ENCODE measurements at places on chromosomes 16 and 17.
A peak's percentile ranks its signal among the peaks of the same experiment; 100 is the strongest.

GRCh38 chr16:53773150-53773846 lies 69.3 kb downstream of the FTO start:
- no peak for DNase-seq

GRCh38 chr16:57062329-57062728 lies 30.1 kb upstream of the CPNE2 start:
- DNase-seq, result no peak

DNA sequence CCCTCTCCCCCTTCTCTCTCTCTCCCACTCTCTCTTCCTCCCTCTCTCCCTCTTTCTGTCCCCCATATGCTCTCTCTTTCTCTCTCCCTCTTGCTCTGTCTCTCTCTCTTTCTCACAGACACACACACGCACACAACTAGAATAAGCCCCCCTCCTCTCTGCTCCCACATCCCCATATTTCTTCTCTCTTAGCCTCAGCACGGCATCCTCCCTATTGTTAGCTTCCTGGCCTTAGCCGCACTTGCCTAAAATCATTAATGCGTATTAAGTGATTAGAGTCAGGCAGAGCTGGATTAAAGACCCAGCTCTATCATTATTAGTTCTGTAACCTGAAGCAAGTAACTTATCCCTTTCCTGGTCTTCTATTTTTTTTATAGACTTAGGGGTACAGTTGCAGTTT lies 319.0 kb upstream of the C16orf82 start:
- DNase-seq, result no peak

DNA sequence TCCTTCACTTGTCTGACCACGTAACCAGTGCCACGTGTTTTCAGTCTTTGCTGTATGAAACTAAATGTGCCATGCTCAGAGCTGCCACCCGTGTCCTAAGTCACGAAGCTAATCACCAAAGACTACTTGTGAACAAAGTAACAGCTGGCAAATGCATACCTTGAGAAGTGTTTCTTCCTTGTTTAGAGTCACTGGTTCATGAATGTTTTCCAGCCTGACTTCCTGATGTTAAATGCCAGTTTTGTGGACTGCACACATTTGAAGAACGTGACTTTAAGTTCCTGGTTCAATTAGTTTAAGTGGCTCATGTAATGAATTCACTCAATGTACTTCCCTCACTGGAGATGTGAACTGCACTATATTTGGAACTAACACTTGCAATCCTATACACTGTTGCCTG lies 19.9 kb upstream of the KPNB1 start:
- DNase-seq, result no peak

DNA sequence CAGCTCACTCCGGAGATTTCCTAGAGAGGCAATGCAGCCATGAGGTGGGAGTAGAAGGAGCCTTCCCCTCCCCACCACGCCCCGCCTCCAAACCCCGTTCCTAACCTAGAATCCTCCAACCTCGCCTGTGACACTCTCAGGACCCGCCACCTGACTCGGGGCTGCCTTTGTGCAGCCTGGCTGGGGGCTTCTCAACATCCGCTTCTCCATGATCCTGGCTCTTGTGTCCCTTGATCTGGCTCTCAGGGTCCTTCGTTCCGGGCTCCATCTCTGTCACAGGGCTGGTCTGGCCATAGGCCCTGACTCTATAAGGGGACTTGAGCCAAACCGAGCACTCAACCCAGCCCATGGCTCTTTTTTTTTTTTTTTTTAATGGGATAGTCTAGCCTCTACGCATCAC lies 24.3 kb downstream of the CDRT15 start:
- no peak for DNase-seq

- DNase-seq, result no peak
Measured at GRCh38 chr16:2275476-2276367, 7.8 kb upstream of the RNPS1 start.

GRCh38 chr17:16948587-16949376 lies 23.1 kb downstream of the TNFRSF13B start:
- DNase-seq, result no peak

DNA sequence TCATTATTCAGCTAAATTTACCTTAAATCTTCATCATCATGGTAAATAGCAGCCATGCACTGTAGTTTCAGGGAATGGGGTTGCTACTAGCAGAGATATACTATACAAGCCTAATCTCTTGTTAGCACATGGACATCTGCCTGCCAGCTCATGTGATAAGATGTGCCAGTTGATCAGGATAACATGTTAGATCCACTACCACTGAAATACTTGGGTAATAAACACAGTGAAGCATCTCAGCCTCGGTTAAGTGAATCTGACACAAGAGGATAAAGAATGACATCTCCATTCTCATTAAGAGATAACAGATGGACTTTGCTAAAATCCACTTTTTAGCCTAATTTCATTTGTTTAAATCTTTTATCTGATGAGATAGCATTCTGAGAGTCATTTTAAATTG lies 256.1 kb downstream of the CDH8 start:
- no peak for DNase-seq

DNA sequence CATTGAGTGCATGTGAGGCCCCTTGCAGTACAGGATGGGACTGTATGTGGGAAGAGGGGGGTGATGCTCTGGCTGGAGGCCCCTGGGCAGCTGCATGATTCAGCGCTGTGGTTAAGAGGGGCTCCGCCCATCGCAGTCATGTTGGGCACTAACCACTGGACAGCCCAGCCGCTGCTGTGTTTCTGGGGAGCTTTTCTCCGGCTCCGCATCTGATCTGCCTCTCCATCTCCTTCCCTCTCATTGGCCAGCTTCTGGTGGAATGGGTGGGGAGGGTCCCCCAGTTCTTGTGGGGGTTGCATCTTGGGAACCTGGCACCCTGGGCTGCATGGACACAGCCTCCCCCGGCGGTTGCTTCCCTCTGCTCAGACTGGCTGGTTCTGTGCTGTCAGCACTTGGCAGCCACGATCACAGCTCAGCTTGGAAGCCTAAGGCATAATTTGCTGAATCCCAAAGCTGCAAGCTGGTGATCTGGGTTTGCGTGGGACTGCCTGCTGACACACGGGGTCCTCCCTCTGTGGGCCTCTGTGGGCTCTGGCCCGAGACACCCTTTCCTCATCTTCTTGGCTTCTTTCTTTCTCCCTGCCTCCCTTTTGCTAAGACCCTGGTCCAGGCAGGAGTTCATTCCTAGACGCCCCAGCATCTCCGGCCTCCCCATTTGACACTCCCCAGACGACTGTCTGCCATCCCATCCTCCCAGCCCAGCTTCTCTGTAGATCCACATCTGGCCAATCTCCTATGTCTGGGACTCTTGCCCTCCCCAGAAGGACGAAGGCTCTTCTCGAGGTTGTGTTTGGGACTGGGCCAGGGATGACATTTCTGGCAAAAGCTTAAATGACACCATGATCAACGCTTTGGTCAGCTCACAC lies 168.3 kb downstream of the SEC14L1 start:
- no peak for DNase-seq

GRCh38 chr16:88484505-88485365 lies 31.7 kb downstream of the ZFPM1 start:
- no peak for DNase-seq

DNA sequence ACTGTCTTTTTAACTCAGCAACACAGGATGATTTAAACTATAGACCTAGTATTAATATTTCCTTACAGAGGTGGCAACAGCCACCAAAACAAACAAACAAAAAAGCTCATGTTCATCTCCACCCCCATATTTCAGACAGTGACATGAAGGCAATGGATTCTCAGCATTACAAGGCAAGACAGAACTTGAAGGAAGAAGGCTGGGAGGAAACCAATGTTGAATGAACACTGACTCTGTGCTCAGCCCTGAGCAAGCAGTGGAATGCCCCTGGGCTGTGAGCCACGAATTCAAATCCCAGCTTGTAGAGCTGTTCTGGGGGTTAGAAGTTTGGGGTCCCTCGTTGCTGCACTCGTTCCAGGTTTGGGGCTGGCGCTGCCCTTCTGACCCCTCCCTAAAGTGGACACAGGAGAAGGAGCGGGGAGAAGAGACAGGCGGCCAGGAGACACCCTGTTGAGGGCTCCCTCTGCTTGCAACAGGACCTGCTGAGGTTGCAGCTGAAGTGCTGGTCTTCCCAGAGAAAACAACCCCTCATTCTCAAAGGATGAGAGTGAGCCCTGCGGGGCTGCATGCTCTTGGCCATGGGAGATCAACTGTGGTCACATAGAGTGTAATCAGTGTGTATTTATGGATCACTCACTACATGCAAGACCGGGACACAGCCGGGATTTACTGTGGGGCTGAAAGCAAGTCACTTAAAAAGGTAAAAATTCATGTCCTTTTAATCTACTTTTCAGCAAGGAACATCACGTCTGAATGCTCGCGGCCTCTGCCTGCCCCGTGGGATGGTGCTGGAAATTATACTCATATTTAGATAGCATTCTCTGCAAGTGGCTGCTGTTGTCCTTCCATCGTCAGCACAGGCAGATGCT lies 34.3 kb downstream of the MYH3 start:
- no peak for DNase-seq

DNA sequence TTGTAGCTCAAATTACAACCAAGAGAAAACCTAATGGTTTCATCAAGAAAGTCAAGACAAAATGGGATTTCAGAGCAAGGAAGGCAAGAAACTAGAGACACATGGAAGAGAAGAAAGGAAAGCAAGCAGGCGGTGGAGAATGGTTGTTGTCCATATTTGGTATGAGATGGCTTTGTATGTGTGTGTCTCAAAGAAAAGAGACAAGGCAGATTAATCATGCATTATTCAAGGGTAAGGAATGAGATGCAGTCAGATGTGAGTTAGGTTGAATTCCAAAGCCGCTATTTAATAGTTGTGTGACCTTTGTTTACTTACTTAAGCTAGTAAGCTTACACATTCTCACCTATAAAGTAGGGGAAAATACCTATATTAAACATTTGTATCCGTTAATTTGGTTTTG lies 1029.6 kb downstream of the CDH11 start:
- no peak for DNase-seq

DNA sequence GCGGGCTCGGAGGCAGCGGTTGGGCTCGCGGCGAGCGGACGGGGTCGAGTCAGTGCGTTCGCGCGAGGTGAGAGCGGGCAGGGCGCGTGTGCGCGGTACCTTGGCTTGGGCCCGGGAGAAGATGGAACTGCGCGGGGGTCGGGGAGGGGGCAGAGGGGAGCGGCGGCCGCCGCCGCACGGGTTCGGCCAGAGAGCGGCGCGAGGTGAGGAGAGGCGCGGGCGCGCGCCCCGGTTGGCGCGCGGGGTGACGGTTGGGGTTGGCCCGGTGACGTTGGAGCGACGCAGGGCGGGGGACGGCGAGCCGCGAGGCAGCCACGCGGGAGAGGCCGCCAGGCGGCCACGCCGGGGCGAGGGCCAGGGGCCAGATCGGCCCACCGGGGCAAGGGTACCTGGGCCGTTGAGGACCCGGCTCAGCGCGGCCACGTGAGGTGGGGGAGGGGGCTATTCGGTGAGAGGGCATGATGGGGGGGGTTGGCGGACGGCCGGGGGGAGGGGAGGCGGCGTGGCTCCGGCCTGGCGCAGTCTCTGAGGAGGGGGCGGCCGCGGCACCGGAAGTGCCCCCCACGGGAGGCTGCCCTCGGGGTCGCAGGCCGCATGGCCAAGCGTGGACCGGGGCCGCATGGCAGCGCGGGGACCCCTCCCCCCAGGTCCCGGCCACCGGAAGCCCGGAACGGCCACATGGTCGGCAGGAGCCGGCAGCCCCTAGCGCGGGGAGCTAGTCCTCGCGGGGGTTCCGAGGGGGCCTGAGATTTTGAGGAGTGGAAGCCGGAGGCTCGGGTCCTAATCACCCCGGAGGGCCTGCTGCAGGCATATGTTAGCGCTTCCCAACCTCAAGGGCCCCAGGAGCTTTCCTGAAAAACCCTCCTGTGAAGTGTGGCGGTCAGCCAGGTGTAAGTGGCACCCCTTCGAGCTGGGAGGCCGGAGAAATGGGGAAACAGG lies 527 bp downstream of the EIF5A start:
- DNase-seq, result no peak

- peak; percentile 54 for DNase-seq
Measured at GRCh38 chr17:79741751-79742588, 11.2 kb downstream of the ENPP7 start.

DNA sequence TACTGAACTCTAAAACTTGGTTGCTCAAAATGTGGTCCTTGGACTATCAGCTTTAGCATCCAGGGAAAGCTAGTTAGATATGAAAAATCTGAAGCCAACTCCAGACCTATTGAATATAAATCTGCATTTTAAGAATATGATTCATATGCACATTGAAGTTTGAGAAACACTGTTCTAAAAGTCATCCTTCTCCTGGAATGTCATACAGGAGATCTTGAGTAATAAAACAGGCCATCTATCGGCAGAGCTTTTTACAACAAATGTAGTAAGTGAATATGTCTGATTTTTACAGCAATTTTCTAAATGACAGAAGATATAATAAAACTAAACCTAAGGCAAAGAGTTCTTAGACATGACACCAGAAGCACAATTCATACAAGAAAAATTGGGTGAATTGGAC lies 140.4 kb downstream of the PMP22 start:
- no peak for DNase-seq

- DNase-seq, result no peak
Measured at GRCh38 chr17:40020146-40020545, 4.9 kb downstream of the CSF3 start.

- DNase-seq, result no peak
Measured at GRCh38 chr17:38873640-38874380, 4.0 kb downstream of the LASP1 start.

GRCh38 chr17:18176176-18176575 lies 7.5 kb upstream of the ALKBH5 start:
- DNase-seq, result no peak

GRCh38 chr16:71426069-71426879 lies 15.6 kb downstream of the TLE7 start:
- peak; percentile 11 for DNase-seq

GRCh38 chr16:66848172-66848571 lies 4.0 kb downstream of the CA7 start:
- no peak for DNase-seq

- peak; percentile 58 for DNase-seq
Measured at GRCh38 chr17:32142038-32142856, at the start of gene RHOT1. TSS of gene RHOT1 (plus strand) at chr17:32142502. CDS start at chr17:32142693, 191 bp downstream.
